ENCODE measurements at places on chromosomes 1 and 21.

DNA sequence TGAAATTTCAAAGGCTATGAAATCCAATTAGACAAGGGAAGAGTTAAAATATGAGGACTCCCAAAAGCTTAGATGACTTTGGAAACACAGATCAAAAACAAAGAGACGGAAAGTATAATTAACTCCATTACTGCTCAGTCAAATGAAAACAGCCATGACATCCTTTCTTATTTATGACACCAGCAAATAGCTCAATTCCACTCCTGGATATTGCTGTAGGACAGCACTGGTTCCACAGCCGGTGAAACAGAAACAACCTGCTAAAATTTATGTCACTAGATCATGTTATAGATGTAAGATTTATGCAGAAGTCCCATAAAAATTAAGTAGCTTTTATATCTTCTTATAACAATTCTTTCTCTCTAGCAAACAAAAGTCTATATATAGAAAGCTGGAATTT is 65.6 kb upstream of the RRP15 start:
- no peak for DNase-seq

GRCh38 chr1:1985375-1986050 is 18.1 kb downstream of the CFAP74 start:
- no peak for DNase-seq

GRCh38 chr1:231613419-231614349 is 12.9 kb upstream of the DISC1 start:
- no peak for DNase-seq

GRCh38 chr1:36919491-36920145 is 114.7 kb downstream of the GRIK3 start:
- DNase-seq = no peak

DNA sequence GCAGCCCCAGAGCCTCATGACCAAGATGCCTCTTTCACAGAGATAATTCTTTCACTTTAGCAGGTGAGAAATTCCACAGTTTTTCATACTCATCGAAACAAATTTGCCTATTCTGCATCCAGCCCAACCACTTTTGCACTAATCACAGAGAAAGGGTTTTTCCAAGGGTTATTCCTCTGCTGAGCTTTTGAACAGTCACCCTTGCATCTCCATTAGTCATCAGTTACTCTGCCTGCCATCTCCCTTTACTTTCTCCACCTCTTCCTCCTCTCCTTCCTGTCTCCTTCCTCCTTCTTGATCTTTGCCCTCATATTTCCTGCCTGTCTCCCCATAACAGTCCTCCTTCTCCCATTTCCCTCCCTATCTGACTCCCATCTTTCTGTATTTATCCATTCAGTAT is 43.9 kb downstream of the FH start:
- no peak for DNase-seq

DNA sequence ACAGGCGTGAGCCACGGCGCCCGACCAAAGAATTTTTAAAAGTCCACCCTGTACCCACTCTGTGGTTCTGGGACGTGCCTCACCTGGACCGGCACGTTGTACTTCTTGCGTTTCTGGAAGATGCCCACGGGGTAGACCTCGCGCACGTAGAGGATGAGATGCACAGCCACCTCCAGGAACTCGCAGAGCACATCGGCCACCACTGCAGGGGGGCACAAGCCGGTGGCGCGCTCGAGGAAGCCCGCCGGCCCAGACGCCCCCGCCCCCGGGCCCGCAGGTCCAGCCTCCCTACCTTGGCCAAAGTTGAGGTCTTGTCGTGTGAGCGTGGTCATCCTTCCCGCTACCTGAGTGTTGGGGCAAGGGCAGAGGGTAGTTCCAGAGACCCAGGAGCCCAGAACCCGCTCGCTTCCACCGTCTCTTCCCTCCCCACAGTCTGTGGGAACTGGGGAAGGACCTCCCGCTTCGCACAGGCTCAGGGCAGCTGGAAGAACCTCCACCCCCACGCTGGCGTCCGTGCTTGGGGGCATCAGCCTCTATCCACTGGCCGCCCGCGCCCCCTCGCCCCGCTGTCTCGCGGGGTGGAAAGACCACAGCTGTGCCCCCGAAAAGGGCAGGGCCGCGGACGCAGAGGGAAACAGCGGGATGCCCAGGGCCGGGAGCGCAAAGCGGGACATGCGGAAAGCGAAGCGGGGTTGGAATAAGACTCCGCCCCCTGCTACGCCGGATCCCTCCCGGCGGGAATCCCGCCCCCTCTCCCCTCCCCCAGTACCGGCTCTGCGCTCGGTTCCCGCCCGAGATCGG is 478 bp downstream of the MAD2L2 start:
- peak; percentile 20 for DNase-seq

GRCh38 chr1:183711741-183712361 is 58.7 kb upstream of the APOBEC4 start:
- DNase-seq = peak; percentile 78

GRCh38 chr1:7638078-7638477 is 133.0 kb upstream of the VAMP3 start:
- no peak for DNase-seq

DNA sequence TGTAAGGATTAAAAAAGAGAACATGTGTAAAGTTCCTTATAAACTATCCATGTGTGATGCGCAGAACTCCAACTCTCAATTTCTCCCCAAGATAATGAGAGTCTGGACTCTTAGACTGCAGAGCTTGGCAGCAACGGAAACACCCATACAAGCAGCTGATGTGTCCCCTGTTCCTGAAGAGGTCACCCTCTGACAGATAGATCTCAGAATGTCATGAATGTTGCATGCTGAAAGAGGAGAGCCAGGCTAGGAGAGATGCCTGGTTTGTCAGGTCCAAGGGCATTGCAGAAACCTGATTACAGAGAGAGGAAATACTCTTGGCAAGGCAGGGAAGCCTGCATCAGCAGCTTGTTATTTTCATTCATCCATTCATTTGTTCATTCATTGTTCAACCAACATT is 24.2 kb downstream of the MTARC1 start:
- no peak for DNase-seq

DNA sequence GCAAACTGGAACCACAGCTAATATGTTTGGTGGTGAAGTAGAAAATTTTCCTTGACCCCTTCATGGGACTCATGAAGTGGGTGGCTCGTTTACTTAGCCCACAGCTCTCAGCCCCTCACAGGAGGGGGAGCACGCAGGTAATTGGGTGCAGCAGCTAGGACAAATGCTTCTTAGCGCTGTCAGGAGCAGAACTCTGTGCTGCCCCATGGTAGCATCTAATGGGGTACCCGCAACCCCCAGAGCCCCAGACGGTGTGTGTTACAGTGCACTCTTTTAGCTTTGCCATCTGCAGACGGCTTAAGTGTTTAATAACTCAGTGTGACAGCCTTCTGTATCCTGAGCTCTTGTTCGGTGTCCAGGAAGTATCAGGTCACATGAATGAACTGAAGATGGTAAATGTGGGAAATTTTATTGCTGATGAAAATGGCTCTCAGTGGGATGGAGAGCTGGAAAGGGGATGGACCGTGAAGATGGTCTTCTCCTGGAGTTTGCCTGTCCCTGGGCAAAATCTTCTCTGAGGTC is 189.6 kb upstream of the ZRANB2 start:
- no peak for DNase-seq

DNA sequence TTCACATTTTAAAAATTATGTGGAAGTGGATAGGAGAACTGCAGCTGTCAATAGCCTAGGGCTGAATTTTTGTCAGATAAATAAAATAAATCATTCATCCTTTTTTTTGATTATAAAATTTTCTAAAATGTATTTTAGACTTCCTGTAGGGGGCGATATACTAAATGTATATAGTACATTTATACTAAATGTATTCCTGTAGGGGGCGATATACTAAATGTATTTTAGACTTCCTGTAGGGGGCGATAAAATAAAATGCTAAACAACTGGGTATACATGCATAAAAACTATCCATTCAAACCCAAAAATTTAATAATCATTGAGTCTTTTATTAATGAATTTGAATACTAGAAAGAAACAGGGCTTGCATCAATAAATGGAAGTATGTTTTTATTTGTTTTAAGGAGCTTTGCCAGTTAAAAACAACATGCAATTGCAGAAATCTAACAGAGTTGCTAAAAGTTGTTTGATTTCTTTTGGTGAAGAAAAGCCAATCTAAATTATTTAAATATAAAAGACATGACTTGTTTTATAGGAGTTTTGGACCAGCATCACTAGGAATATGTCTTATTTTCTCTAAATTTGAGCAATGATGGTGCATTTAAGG is 31.4 kb downstream of the CLCA1 start:
- peak; percentile 27 for DNase-seq

DNA sequence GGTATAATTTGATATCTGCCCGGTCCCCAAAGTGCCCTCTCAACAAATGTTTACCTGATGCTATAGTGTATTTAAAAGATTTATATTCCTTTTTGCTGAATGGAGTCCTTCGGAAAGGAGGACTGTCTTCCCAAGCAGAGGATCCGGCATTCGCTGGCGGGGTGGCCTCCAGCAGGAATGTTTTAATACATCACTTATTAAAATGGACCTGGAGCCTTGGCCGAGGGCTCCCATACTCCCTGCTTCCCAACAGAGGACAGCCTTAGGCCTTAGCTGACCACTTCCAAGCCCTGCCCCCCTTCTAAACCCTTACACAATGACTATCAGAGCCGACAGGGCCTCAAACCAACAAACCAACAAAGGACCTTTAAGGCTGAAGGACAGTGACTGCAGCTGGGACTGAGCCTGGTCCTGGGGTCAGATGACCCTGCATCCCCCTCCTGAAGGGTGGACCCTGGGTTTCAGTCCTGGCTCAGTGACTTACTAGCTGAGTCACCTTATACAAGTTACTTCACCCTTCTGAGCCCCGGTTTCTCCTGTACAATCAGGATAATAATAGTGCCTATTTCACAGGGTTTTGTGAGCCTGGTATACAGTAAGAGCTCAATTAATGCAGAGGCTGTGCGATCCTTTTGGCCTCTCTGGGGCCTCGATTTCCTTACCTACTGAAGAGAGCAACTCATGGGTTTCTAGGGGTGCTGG is 5.6 kb downstream of the CAMK2N1 start:
- no peak for DNase-seq

- no peak for DNase-seq
Observed at GRCh38 chr1:28577738-28578536, 14.1 kb upstream of the RAB42 start.

Measured in fibroblast of the aortic adventitia (primary cell).